Stimulated activated memory B cell treated with anti-CD40 and anti-IgM and Interleukin-4, amounts not matched to agents 10 μg/mL and 1 μg/mL and 100 μg/mL, for 72 hours (primary cell): ENCODE measurements at places on chromosomes 3 and 15.
A peak's percentile ranks its signal among the peaks of the same experiment; 100 is the strongest.

DNA sequence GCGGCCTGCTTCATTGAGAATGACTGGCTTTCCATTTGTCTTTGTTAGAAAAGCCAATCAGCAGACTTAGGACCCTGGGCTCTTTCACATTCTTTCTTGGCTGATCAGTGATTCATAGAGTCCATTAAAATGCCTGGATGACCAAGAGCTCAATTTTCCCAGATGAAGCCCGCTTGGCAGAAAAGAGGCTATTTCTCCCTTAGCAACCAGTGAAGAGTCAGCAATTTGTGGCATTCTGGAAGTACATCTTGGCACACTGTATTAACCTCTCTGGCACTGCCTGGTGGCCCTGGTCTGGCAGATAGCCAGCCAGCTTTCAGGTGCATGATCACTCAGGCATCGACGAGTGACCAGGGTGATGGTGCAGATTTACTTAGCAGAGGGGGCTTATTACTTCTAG, 145.7 kb upstream of the PLAAT1 start:
- ATAC-seq: no peak
- no peaks in the 10 kb centered on the region for H3K4me1 ChIP-seq
- H3K4me3 ChIP-seq: no peak overlapping the region
- H3K27ac ChIP-seq: no peak overlapping the region
- H3K36me3 ChIP-seq: no peaks in the 10 kb centered on the region

- no peaks in the 10 kb centered on the region for H3K27me3 ChIP-seq
- no peaks in the 10 kb centered on the region for H3K4me1 ChIP-seq
- H3K27ac ChIP-seq: no peak overlapping the region
- ATAC-seq: no peak
- no peak overlapping the region for H3K4me3 ChIP-seq
Measured at GRCh38 chr3:116270056-116270455, 175.2 kb downstream of the LSAMP start.

- H3K4me1 ChIP-seq: peaks cover 21% of the 10 kb centered on the region
- H3K27ac ChIP-seq: no peak overlapping the region
- ATAC-seq: peak; percentile 71
- H3K27me3 ChIP-seq: peaks cover 67% of the 10 kb centered on the region
- H3K36me3 ChIP-seq: no peaks in the 10 kb centered on the region
Measured at GRCh38 chr15:101499863-101500713, 10.6 kb upstream of the PCSK6 start.

- peaks cover 8% of the 10 kb centered on the region for H3K4me1 ChIP-seq
- H3K27me3 ChIP-seq: peaks cover 80% of the 10 kb centered on the region
- no peak overlapping the region for H3K4me3 ChIP-seq
- no peaks in the 10 kb centered on the region for H3K36me3 ChIP-seq
- ATAC-seq: no peak
- H3K27ac ChIP-seq: no peak overlapping the region
Measured at GRCh38 chr3:147395899-147396711, 10.2 kb downstream of the ZIC4 start.

DNA sequence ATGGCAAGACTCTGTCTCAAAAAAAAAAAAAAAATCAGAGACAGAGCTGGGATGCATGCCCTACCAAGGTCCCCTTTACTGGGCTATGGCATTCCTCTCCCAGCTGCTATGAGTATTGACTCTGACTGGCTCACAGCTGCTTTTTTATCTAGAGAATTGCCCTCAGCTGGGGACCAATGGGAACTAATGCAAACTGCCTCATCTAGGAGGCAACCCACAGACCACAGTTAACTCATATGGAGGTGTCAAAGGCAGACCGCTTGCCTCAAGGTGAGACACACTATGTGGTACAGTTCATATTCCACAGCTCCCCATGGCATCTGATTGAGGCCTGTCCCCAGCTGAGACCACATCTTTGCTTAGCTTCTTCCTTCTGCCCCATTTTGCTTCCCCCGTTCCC, 183.5 kb upstream of the EOMES start:
- no peak overlapping the region for H3K4me3 ChIP-seq
- H3K27ac ChIP-seq: no peak overlapping the region
- H3K4me1 ChIP-seq: no peaks in the 10 kb centered on the region
- H3K36me3 ChIP-seq: no peaks in the 10 kb centered on the region
- no peaks in the 10 kb centered on the region for H3K27me3 ChIP-seq
